ENCODE measurements at places on chromosomes 16 and 17. TPM values are rescaled to one million over a fixed set of nuclear protein-coding genes. Genes with fewer than 3 reads are reported as not detected.

GRCh38 chr17:8859027-8859803 is 8.3 kb downstream of the PIK3R6 start:
- DNase-seq: peak; percentile 23

The LRRC37A3 gene
- 16.1 TPM for total RNA-seq

The IGFALS gene
- total RNA-seq: not detected

DNA sequence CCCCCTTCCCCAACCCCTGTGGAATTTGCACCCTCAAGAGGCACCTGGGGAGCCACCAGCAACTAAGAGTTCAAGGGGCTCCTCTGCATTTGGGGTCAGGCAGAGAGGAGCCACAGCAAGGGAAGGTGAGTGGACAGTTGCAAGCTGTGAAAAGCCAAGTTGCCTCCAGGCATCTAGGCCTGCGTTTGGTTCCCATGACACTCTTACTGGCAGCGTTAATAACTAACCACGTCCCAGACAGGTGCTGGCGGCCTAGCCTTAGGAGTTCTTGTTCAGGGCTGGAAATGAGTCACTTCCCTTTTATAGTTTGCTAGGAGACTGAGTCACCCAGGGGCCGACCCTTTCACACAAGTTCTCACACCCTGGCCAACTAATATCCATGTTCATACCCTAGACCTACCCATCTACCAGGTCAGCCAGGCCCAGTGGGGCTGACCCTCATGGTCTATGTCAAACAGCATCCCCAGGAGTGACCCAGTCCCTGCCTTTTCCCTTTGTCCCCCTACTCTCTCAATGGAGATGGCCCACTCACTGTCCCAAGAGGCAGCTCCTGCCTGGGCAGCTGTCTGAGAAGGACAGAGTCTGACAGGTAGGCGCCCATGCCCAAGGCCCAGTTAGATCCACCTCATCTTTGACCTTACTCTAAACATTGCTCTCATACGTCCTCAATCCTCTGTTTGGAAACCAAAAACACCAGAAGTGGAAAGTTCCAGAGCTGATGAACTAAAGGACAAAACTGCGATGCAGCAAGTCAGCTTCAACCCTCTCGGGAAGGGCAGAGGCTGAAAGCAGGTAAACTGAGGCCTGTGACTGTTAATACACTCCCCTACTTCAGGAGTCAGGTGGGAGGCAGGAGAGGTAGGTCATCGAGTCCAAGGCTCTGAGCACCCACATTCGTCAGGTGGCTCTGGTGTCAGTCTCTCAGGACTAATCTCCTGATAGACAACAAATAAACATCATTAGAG is 300.6 kb downstream of the SOX9 start:
- DNase-seq: peak; percentile 99

- DNase-seq: no peak
Measured at GRCh38 chr16:60811657-60812056, 1224.6 kb downstream of the CDH8 start.

DNA sequence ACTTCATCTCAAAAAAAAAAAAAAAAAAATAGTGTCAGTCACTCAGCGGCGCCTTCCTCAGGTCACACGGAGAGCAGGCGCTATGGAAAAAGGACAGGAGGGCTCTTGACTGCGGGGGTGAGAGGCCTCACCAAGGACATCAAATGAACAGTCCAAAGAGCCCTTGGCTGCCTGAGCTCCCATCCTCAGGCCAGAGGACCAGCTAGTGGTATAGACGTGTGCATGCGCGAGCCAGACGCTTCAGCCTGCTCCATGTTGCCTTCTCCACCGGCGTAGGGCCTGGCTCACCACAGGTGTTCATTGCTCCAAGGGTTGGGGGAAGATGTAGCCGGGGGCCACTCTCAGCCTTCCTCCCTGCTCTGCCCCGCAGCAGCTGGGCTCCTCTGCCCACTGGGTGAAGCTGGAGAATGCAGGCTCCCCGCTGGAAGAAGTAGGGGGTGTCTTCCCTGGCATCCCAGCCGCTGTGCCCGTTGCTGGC is 65.8 kb upstream of the PLCG2 start:
- DNase-seq: no peak

The ANKRD40CL gene
- not detected for total RNA-seq
